ENCODE measurements at places on chromosomes 4 and X. TPM values are rescaled to one million over a fixed set of nuclear protein-coding genes. Genes with fewer than 3 reads are reported as not detected.

DNA sequence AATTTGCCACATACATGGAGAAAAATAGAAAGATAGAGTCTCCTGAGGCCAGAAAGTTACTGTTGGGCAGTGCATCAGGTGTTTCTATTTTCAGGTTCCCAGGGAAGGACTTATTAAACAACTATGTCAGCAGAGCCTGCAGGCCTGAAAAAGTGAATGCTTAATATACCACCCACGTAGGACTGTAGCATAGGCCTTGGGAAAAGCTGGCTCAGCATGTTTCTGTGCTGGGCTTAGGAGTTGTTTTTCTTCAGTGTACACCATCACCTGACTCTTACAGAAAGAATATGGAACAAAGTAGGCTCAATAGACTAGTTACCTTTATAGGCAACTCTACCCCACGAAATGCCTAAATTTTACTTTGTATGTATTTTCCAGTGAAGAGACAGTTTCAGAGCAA lies 1385.9 kb downstream of the FAM133A start:
- no peaks in the 10 kb centered on the region for H3K36me3 ChIP-seq
- H3K27ac ChIP-seq = no peak overlapping the region
- no peaks in the 10 kb centered on the region for H3K27me3 ChIP-seq

DNA sequence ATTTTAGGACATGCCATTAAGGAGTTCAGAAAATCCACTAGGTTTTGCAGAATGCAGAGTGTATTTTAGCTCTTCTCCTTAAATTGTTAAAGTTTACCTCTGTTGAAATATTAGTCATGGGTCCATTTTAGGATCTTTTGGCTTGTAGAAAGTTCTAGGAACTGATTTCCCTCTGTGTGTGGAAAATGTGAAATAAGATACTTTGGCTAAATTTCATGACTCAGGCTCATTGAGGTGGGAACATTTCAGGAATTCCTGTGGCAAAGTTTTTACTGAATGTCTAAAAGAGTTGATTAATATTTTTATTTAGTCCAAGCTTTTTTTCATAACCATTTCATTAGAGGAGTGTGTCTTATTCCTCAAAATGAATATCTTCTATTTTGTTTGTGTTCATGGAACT lies 7.0 kb downstream of the FHIP1A start:
- H3K27me3 ChIP-seq = no peaks in the 10 kb centered on the region
- DNase-seq = no peak
- H3K36me3 ChIP-seq = no peaks in the 10 kb centered on the region
- no peak overlapping the region for H3K4me3 ChIP-seq
- H3K27ac ChIP-seq = no peak overlapping the region

GRCh38 chr4:96775501-96775900 lies 935.6 kb downstream of the PDHA2 start:
- no peaks in the 10 kb centered on the region for H3K36me3 ChIP-seq
- no peak overlapping the region for H3K27ac ChIP-seq
- DNase-seq = no peak
- H3K4me3 ChIP-seq = no peak overlapping the region

GRCh38 chr4:56348576-56348975 lies 38.7 kb downstream of the AASDH start:
- H3K36me3 ChIP-seq = peaks cover 11% of the 10 kb centered on the region
- no peak overlapping the region for H3K27ac ChIP-seq
- H3K4me3 ChIP-seq = no peak overlapping the region
- no peaks in the 10 kb centered on the region for H3K4me1 ChIP-seq

PHKA2 gene
- total RNA-seq = 22.7 TPM

GRCh38 chr4:11590132-11590531 lies 161.4 kb upstream of the HS3ST1 start:
- H3K4me1 ChIP-seq = no peaks in the 10 kb centered on the region
- no peaks in the 10 kb centered on the region for H3K27me3 ChIP-seq
- no peak for DNase-seq
- no peak overlapping the region for H3K27ac ChIP-seq

- DNase-seq = no peak
- H3K4me3 ChIP-seq = no peak overlapping the region
- H3K36me3 ChIP-seq = no peaks in the 10 kb centered on the region
These were observed 54.2 kb downstream of the TMA16 start for GRCh38 chr4:163548481-163549243.

All from activated CD4-positive, alpha-beta memory T cell treated with anti-CD3 and anti-CD28 coated beads for 36 hours (primary cell).